Activated B cell treated with CpG ODN at 0.5 μM for 24 hours (primary cell): ENCODE measurements at places on chromosomes 6 and 20. TPM values are rescaled to one million over a fixed set of nuclear protein-coding genes. Genes with fewer than 3 reads are reported as not detected.
A peak's percentile ranks its signal among the peaks of the same experiment; 100 is the strongest.

DNA sequence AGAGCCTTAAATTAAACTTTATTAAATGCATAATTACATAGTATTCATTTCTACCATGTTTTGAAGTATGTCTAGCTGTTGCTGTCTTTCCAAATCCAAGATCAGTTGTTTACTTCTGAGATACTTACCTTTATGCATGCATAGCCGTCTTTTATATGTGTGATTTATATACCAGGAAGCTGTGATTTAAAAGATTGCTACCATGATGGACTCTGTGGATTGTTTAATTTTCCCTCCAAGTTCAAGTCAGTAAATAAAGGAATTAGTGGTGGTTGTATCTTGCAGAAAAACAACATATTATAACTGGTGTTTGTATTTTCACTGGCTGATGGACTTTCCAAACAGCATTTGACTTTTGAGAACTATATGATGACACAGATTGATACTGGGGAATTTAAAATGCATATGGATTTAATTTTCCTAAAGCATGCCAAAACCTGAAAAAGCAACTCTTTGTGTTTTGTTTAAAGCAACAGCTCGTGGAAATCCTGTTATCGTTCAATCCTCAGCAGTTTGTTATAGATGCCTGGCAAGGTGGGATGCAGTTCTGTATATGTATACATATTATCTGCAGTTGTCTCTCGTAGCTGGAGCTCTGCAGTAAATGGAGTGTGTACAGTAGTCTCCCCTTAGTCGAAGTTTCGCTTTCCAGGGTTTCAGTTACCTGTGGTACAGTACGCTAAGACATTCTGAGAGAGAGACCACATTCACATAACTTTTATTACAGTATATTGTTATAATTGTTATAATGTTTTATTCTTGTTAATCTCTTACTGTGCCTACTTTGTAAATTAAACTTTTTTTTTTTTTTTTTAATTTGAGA, 77.1 kb downstream of the CBFA2T2 start:
- no peak for DNase-seq

DNA sequence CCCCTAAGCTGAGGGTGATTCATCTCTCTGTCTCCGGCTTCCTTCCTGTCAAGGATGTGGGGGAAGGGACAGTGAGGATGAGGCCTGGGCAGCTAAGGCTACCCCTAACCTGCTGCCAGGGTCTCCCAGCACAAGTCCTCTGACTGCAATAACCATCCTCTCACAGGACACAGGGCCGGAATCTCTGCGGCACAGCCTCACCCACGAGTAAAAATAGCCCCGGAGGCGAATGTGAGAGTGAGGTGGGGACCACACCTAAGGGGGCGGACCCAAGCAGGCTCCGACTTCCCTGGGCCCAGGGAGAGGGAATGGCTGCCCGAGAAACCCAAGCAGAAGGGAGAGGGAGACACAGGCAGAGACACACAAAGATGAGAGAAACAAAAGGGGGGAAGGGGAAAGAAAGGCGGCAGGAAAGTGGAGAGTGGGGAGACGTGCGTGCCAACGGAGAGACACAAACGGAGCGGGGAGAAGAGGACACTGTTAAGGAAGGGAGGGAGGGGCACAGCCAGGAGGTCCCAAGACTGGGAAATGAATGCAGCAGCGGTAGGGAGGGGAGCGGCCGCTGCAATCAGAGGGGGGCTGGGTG, 1.4 kb downstream of the CLIC1 start:
- peak; percentile 49 for DNase-seq

DNA sequence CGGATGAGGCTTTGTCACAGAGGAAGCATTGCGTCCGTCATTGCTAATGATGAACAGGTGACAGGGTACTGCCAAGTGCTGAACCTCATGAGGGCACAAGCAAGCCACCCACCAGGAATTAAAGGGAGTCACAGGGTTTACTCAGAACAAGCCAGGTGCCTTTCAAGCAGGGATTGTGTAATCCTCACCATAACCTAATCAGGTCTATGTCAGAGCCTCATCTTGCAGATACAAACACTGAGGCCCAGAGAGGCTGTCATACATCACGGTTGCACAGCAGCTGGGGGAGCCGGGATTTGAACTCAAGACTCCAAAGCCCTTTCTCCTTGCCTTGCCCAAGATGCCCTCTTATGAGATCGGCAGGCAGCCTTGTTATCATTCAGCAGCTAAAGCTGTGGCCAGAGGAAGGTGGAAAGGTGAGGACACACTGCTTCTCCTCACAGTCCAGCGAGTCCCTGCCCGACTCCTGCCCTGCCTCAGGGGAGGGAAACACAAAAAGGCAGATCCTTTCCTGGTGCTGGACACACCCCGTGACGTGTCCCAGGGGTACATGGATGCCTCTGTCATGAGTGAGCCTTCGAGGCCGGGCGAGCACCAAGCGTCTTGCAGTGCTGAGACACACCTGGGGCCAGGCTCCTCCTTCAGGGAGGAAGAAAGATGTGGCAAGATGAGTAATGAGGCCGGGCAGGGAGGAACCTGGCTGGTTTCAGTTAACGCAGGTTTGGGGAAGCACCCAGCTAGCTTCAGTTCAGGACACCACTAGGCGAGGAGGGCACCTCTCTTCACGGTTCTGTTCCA, 214.9 kb downstream of the LY86 start:
- peak; percentile 56 for DNase-seq

Gene ENPP3
- 0.07 and 0.29 TPM in 2 replicates for total RNA-seq
